ENCODE measurements at places on chromosomes 4 and X.
A peak's percentile ranks its signal among the peaks of the same experiment; 100 is the strongest.

DNA sequence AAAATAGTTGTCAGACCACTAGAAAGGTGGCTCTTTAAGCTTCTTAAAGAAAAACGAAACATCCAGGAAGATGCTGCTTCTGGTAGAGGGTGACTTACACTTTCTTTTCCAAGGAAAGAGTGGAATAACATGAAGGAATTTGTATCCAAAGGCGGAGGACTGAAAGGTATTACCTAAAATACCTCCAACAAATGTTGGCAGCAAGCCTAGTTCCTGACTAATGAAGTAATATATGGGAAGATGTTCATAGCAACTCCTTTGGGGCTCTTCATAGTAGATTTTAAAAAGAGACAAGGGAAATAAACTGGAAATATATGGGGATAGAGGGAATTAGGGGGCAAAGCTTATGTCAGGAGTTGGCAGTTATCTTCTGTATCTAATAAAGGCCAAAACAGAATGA is 116.2 kb downstream of the AASDH start:
- DNase-seq = no peak

- no peak for DNase-seq
Measured at GRCh38 chr4:152892974-152893373, 43.1 kb upstream of the FHDC1 start.

DNA sequence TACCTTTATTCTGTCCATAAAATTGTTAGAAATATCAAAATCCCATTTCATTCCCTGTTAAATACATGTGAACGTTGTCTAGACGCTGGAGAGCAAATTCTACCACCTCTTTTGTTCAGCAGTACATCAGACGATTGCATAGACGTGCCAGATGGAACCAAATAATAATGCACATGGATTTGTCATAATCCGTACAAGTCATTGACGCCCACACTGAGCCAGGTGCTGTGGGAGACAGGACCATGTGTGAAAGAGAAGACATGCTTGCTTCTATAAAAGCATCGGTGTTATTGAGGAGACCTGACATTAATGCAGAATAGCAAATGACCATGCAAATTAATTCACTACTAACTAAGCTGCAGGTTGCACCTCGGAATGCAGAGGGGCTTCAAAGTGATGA is 175.0 kb downstream of the PTTG2 start:
- DNase-seq = no peak

DNA sequence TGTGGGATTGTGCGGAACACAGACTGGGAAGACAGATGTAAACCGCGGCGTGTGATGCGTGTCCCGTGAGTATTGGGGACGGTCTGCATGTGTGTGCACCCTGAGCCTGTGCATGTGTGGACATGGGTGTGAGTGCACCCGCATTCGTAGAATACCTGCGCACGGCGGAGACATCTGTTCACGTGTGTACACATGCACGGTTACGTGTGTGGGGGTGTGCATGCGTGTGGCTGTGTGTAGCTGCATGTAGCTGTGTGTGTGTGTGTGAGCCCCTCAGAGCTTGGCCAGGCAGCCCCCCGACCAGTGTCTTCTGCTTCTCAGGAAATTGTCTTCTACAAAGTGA is 19.6 kb downstream of the ATP5ME start:
- DNase-seq = no peak

DNA sequence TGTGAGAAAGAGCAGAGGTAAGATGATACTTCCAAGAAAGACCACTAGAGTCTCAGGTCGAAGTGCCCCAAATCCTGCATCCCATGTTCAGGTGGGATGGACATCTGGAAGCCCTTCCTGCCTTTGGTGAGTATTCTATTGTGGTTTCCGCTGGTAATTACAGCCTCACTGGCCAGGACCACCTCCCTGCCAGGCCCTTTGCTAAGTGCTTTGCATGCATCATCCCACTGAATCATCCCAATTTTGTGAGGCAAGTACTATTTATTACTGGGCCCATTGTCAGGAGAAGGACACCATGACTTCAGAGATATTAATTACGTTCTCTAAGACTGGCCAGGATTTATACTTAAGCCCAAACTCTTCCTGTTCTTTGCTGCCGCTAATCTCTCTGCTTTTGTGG is 10.7 kb upstream of the PASD1 start:
- DNase-seq = no peak

DNA sequence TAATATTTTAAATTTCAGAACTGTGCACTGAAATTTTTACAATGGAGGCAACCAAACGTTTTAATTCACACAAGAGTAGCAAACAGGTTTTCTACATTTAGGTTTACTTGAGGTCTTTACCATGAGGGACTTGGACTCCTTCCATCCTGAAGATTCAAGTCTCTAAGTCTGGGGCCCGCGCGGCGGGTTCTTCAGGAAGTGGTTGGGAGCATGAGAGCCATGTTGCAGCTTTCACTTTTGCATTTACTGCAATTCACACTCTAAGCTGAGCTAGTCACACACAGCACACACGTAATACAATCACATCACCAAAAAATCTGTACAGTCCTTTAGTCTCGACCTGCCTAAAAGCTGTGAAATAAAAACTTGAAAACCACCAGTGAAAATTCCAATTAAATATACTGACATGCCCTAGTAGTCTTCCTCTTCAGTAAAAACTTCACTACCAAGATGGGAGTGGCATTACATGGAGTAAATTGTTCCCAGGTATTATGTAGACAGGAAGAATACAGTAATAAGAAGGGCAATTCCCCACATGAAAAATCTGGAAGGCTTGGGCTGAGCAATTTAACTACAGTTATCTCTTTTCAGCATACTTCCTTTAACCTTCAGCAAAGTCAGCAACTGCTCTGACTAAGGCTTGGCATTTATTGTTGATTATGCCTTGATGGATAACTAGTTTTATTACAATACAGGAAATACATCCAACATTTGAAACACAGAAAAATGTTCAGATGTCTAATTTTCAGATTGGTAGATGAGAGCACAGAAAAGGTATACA is 571.1 kb upstream of the DIPK2B start:
- DNase-seq = no peak

- DNase-seq = no peak
Measured at GRCh38 chrX:25432396-25432795, 416.6 kb upstream of the ARX start.

DNA sequence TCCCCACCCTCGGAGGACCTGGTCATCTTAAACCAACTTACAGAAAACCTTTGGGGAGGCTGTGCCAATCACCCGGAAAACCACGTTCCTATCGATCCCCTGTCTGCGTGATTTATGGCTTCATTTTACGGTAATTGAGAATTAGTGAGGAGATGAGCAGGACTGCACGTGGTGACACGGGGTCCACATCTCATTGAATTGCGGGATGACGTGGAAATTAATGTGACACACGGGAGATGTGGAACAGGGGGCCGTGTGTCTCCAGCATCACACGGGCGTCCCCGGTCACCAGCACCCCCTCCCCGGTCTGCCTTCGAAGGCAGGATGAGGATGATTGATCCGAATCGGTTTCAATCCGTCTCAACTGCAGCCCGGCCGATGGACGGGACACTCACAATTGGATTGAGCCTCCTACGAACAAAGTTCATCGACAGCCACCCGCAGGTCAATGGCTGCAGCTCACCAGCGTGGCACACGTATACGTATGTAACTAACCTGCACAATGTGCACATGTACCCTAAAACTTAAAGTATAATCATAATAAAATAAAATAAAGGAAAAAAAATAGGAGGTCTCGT is 160.3 kb downstream of the SHOX start:
- no peak for DNase-seq

GRCh38 chrX:35773958-35774564 is 24.1 kb upstream of the MAGEB16 start:
- no peak for DNase-seq

- no peak for DNase-seq
Measured at GRCh38 chr4:104507112-104507511, 12.4 kb upstream of the CXXC4 start.

DNA sequence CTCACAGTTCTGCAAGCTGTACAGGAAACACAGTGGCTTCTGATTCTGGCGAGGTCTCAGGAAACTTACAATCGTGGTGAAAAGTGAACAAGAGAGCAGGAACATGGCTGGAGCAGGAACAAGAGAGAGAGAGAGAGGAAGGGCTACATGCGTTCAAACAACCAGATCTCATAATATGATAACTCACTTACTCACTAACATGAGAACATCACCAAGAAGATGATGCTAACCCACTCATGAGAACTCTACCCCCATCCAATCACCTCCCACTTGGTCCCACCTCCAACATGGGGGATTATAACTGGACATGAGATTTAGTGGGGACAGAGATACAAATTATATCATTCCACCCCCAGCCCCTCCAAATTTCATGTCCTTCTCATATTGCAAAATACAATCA is 9.8 kb upstream of the TLR1 start:
- DNase-seq = no peak

- peak; percentile 52 for DNase-seq
Measured at GRCh38 chr4:11223311-11223710, 205.4 kb downstream of the HS3ST1 start.

DNA sequence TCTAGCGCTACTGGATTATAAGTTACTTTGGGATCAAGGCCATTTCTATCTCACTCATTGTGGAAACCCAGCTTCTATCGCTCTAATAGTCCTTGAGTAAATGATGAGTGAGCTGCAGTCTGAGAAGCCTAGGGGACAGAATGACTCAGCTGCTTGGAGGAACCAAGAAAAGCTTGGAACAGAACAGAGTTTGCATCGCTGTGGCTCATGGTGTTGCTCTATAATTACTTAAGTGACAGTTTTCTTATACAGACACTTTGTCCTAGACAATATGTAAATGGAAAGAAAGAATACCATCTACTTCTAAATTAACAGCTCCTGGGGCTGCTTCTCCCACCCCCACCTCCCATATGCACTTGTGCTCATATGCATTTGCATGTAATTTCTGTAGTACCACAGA is 156.9 kb downstream of the SLIT2 start:
- DNase-seq = no peak

- DNase-seq = no peak
Measured at GRCh38 chr4:169144061-169144600, 126.6 kb downstream of the SH3RF1 start.

DNA sequence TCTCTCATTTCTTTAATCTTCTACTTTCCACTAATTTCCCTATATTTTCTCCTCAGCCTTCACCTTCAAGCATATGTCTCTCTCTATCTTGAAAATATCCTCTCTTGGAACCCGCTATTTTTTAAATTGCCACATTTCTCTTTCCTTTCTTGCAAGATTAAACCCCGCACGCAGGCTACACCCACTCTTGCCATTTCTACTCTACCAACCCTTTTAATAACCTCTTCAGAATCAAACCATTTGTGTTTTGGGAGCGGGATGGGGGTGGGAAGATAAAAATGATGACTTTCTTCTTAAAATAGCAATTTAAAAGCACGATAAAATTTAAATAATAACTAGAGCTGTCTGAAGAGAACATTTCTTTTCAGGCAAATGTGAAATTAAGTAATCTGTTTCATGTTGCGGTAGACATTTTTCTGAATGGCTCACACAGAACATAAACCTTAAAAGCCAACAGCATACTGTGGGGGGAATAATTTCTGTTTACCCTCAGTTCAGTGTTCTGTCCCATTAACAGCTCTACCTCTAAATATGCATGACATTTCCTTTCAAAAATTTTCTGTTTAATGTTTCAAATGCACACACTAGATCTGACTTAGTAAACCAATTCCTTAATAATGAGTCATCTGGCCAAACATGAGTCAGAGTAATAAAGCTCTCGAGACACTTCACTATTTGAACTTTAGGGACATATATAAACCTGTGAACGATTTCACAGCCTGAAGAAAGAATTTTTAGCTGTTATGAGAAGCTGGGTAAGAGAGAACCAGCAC is 20.5 kb downstream of the ARSJ start:
- DNase-seq = no peak

GRCh38 chrX:71650333-71650969 is 16.9 kb upstream of the LOC101059915 start:
- no peak for DNase-seq

DNA sequence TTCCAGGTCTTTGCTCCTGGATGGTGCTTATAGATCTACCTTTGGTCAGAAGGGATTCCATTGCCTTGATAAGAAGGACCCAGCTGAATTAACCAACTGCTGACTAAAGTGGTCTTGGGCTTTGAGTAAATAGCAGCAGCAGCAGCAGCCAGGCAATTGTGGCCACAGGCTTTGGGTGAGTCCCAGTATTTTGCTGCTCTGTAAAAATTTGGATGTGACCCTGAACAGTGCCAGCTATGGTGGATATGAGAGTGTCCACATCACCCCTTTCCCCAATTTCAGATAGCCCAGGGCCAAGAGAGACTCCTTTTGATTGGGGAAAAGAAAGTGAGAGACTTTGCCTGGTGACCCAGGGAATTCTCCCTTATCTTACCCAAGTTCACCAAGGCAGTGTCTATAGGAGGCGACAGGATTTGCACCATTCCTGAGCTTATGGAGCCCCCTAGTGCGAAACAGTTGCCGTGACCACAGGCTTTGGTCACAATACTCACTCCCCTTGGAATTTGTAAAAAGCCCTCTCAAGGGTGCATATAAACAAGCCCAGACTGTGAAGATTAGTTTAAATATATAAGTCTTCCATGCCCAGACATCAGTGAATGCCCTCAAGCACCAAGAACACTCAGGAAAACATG is 518.0 kb downstream of the TMA16 start:
- peak; percentile 25 for DNase-seq
